ENCODE measurements at places on chromosomes 2 and 18.

DNA sequence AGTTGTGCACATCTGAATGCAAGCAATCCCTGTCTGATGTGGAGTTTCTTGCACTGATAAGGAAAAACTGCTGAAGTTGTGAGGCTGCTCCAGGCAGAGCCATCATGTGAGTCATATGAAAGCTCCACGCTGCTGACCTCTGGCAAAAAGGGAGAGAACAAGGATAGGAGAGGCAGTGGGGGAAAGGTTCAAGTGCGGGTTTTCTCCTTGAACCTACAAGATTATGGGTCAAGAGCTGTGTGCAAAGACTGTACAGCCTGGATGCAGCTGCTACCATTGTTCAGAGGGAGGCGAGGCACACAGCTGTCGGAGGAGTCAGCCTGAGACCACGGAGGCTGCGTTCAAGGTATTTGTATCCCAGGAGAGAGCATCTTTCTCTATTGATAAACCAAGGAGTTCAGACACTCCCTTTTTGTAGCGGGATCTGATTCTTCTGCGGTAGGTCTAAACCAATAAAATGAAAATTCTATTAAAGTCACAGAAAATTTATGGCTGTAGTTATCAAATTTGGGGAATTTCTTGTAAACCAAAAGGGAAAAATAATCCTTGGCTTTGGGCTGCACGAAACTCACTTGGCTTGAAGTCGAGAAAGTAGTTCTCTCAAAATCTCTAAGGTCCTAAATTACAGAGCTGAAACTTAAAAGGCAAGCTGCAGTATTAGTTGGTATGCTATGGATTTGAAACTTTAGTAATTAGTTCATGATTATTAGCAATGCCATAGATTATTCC is at the start of gene CDK15:
CDK15 (plus strand) TSS at position 96 of the 729 bp plus-strand sequence; CDS start at position 224, 128 bp downstream.
- DNase-seq: no peak

GRCh38 chr2:62382757-62383156 is 123.2 kb downstream of the TMEM17 start:
- DNase-seq: no peak

DNA sequence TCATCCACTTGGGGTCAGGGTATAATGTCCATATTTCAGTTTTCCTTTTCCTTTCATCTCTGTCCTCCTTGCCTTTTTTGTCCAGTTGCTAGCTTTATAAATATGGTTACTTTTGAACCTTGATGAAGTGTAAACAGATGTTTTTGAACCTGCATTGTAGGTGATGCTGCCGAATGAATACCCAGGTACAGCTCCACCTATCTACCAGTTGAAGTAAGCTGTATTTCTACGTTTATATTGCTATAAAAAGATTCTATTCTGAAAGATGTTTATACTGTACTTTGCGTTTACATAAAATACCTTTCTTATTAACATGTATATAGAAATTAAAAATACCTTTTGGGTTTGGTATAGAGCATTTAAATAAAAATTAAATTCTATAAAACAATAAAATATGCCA is 2.2 kb downstream of the IMPACT start:
- DNase-seq: no peak

- DNase-seq: no peak
These were observed 564 bp downstream of the DPYSL5 start for GRCh38 chr2:26848336-26849055.

GRCh38 chr2:198385326-198385725 is 580.9 kb downstream of the PLCL1 start:
- no peak for DNase-seq

GRCh38 chr2:22011048-22011447 is 887.3 kb downstream of the TDRD15 start:
- DNase-seq: no peak

Data from activated effector memory CD4-positive, alpha-beta T cell treated with Interleukin-2 at 50 U/mL for 16 hours (primary cell).